SW 1271 (cell line): ENCODE measurements at places on chromosomes 7 and 10.

GRCh38 chr10:46077731-46078413 is 31.8 kb upstream of the MSMB start:
- DNase-seq = no peak

GRCh38 chr7:73809467-73809951 is 21.3 kb upstream of the CLDN4 start:
- DNase-seq = no peak

DNA sequence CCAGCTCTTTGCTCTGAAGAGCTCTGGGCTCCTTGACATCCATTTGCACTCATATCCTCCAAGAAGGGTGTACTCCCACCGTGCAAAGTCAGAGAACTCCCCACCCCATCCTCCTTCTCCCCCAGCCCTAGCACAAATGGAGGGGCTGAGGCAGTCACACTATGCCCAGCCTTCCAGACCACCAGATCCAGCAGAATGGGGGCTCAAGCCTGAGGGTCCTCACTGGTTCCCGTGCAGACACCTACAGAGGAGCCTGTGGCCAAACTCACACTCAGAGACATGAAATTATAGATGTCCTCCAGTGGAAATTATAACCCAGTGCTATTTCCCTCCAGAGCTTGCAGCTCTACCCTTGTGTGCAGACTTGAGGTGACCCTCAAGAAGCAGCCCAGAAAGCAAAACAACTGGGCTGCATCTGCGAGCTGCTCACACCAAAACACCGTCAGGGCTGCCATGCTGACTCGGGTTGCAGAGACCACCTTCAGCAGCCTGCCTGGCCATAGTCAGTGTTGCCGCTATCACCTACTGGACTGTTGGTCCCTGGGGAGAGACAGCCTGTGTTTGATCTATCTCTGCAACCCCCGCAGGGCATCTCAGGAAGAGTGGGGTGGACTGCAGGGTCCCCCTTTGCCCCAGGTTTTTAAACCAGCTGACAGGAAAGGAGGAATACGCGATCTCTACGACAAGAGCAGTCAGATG is 7.4 kb downstream of the ZNF488 start:
- no peak for DNase-seq

DNA sequence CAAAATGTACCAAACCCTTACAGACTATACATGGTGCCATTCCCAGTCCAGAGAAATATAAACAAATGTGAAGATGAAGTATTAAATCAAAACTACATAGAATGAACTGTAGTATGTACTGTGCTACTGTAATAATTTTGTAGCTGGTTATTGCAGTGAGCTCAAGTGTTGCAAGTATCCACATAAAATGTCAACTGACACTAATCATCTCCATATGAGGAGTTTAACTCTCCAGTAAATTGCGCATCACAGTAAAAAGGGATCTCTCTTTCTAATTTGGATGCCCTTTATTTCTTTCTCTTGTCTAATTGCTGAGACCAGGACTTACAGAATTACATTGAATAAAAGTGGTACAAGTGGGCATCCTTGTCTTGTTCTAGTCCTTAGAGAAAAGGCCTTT is 165.5 kb downstream of the CPED1 start:
- DNase-seq = no peak
